ENCODE measurements at places on chromosomes 5 and 9. TPM values are rescaled to one million over a fixed set of nuclear protein-coding genes. Genes with fewer than 3 reads are reported as not detected.

Gene CERCAM
- 30.0 TPM for total RNA-seq

Gene FRRS1L
- total RNA-seq = 2.0 TPM

Gene SH3RF2
- total RNA-seq = 392 TPM

GRCh38 chr5:96590796-96591195 is 71.4 kb upstream of the CAST start:
- no peak for DNase-seq

DNA sequence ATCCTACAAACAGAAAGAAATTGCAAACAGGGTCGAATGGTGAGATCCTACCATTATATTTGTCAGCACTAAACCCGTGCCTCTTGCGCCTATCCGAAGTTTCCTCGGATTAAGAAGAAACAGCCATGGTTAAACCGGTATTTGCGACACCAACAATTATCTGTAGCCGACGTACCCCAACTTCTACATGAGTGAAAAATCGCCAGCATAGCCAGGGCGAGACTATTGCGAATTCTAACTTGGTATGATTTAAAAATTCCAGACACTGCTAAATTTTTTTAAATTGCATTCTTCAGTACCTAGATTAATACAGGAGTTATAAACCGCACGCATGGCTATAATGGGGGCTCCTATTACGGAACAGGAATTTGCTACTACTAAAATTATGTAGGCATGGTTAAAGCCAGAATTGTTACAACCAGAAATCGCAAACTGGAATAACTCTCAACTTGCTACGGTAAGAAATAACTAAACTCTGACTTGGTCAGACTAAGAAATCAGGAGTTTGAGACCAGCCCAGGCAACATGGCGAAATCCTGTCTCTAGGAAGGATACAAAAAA is 25.3 kb upstream of the ANXA2R start:
- no peak for DNase-seq

DNA sequence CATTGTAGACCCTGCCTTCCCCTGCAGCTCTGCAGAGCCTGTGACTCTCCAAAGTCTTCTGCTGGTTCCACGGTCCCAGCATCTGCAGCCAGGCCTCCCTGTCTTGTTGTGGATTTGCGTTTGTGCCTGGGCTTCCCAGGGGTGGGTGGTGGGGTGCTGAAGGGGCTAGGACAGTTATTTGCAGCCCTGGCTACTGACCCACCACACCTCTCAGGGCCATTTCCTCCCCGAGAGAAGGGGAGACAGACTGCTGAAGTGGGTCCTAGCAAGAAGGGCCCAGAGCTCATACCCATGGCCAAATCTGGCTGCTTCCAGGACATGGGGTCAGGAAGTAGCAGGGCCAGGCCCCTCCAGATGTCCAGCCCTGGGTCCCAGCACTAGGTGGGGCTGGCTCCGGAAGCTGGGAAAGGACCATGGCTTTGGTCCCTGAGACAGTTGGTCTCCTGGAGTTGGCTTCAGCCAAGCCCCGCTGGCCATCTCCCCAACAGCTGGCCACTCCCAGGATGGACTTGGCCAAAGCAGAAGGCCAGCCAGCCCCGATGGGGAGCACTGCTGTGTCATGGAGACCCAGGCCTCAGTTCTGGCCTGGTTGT is 26.3 kb downstream of the GSN start:
- peak; percentile 77 for DNase-seq

- DNase-seq = peak; percentile 16
Observed at GRCh38 chr9:19127871-19128500, 694 bp upstream of the PLIN2 start.

DNA sequence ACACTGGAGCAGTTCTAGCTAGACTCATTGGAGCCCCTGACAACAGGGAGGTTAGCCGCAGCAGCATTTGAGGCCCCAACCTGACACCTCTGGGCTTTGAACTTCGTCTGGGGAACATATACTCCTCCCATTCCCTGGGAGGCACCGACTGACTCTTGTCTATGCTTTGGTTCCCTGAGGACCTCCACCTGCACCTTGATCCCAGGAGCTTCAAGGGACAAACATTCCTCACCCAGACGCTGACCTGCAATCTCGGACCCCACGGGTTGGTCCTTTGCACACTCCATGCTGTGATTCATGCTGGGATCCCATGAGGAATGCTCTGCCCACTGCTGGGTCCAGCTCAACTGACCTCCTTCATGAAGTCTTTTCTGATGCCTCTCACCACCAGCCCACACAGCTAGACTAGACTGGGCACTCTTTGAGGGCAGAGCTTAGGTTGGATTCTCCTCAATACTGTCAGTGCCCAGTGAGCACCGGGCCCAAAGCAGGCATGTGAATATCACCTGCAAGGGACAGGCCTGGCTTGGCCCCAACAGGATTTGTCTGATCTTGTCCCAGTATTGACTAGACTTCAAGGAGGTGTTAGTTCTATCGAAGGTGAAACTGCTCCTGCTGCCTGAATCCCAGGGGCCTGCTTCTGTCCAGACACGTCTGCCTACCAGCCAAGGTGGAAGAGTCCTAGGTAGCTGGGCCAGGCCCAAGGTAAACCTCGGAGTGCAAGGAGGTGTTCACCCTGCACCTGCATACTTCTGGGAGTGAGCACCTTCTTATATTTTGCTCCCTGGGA is 51.8 kb upstream of the ZBTB43 start:
- DNase-seq = no peak

DNA sequence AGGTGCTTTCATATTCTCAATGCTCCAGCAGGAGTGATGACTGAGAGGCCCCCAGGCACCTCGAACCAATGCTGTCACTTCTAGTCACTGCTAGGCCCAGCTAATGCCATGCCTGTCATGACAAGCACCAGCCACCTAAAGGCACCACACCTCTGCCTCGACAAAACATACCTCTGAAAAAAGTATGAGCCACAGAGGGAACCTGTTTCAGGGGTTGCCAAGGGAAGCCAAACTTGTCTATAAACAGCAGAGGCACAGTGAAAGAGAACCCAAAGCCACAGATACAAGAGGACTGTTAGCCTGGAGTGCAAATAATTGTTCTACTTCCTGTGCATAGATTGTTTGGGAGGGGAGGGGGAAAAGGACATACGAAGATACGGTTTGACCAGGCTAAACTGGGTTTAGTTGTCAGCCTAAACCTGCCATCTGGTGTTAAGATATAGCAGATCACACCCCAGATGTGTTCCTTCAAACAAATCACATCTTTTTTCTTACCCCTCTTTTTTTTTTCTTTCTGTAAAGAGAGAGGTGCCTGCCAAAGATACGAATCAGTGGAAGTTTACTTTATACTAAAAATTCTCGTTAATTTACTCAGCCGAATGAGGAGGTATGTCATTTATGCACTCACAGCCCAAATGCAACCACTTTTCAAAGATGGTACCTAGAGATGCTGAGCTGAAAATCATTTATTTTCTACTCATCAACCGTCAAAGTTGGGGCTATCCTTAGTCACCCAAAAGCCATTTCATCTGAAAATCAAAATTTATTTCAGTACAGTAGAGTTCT is 45.7 kb downstream of the BNC2 start:
- DNase-seq = no peak

Measured in heart left ventricle (tissue), 16 donors.